Activated T-cell treated with anti-CD3 and anti-CD28 coated beads, Interleukin-2, amount 50 U/mL, for 48 hours (primary cell): ENCODE measurements at places on chromosomes 1 and 21.
A peak's percentile ranks its signal among the peaks of the same experiment; 100 is the strongest.

DNA sequence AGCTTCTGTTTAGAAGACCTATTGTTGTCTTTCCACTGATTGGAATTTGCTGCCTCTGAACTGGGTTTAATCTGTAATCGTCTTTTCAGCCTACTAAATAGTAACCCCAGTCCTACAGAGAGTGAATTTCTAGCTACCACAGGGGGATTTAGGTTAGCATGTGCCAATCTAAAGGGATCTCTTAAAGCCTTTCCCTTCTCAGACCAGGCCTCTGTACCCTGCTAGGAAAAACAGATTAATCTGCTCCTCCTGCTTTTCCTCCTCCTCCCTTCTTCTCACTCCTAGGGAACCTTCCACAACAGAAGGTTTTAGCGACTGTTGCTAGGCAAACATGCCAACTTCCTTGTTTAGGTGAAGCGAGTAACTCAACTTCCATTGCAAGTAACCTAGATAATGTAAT is 1.3 kb upstream of the RC3H1 start:
- DNase-seq, result no peak

DNA sequence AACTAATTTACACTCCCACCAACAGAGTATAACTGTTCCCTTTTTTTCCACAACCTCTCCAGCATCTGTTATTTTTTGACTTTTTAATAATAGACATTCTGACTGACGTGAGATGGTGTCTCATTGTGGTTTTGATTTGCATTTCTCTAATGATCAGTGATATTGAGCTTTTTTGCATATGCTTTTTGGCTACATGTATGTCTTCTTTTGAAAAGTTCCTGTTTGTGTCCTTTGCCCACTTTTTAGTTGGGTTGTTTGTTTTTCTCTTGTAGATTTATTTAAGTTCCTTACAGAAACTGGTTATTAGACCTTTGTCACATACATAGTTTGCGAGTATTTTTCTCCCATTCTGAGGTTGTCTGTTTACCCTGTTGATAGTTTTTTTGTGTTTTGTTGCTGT is 375.2 kb downstream of the MATN1 start:
- no peak for DNase-seq

GRCh38 chr1:163758977-163759670 is 437.4 kb downstream of the NUF2 start:
- DNase-seq, result no peak

- DNase-seq, result no peak
These were observed 185.6 kb downstream of the CLEC20A start for GRCh38 chr1:178311164-178311563.

DNA sequence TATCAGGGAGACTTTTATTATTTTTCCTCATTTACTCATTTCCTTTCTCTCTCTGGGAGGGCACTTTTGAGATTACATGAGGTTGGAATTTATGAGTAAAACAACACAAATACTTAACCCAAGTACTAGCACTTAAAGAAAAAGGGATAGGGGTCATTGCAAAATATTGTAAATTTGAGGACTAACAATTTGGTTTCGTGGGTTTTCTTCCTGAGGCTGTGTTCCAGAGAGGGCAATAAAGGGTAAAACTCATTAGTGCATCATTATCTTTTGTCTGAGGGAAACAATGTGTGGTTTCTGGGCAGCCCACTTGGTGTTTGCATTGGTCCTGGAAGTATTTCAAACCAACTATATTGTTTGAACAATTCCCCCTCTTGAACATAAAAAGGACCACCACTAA is 96.5 kb downstream of the GREM2 start:
- DNase-seq, result no peak

DNA sequence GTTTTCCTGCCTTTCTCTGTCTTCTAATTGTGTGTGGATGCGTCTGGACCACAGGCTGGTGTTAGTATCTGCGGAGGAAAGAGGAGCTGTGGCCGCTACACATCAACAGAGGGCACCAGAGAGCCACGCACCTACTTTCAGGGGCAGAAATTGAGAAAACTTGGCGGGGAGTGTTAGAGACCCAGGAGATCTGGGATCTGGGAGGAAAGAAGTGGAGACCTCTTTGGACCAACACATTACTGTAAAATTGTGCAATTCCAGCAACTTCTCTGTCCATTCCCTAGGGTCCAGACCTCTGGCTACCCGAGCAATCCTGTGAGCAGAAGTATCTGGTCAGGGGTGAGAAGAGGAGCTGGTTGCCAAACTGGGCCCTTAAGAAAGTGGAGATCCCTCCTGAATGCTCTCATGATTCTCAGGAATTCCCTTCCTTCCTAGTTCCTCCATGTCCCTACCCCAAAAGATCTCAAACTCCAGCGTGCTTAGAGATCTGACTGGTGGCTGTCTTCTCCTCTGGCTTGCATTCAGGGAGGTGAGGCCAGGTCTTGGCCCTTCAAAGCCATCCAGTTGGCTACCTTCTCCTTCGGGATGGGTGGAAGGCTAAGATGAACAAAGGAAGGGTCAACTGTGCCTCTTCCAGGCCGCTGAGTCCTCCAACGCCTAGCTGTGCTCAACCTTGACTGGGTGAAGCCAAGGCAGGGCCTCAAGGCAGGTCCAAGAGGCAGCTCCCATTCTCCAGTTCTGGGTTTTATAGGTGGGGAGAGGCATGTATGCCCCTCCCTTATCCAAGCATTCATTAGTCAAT is 1.2 kb upstream of the KIRREL1 start:
- peak; percentile 62 for DNase-seq
